Cerebellar cortex (tissue), 1 donor: ENCODE measurements at places on chromosomes 16 and 17.

- DNase-seq = no peak
Observed at GRCh38 chr17:80769516-80769915, 222.1 kb upstream of the CHMP6 start.

- no peak for DNase-seq
Observed at GRCh38 chr17:82449131-82449882, 1.2 kb downstream of the CYBC1 start.

DNA sequence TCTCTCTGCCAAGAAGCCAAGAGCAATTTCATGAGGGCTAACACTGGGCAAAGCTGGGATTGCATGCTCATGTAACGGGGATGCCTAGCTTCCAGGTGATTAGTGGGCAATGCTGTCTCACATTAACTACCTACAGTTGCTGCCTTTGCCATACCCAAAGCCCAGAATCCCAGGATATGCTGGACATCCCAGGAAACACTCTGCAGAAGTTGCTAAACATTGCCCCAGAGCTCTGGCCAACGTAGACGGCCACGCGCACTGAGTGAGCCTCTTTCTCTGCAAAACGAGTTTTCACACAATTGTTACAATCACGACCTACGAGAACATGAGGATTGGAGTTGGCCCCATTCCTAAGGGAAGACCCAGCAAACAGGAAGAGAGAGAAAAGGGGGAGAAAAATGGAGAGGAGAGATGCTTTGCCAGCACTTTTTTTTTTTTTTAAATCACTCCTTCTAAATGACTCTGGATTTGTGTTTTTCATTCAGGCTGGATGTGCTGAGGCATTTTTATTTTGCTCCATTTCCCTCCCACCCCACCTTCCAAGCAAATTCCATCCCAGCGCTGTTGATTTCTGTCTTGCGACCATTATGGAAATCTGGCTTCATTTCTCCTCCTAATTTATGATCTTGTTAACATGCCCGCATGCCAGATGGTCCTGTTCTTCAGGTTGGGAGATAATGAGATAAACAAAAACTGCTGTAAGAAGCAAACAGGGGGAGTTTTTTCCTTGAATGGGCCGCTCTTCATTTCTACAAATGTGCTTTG, 112.8 kb upstream of the DNAH9 start:
- peak; percentile 10 for DNase-seq

GRCh38 chr17:50027172-50027880, 28.6 kb upstream of the ITGA3 start:
- DNase-seq = peak; percentile 2

DNA sequence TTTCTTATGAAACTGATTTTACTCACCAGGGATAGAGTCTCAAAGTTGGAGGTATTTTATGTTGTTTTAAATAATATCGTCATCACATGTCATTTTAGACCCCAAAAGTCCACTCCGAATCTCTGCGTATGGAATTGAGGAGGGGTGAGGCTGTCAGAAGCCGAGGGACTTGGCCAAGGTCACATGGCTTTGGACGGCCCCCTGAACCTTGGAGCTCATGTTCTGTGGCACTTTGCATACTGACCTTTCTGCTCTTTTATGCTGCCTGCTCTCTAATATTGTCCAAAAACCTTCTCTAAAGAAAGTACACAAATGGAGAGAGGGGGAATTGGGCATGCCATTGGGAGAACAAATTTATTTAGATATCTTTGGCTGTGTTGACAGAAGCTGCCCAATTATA, 700.0 kb downstream of the WWOX start:
- no peak for DNase-seq

DNA sequence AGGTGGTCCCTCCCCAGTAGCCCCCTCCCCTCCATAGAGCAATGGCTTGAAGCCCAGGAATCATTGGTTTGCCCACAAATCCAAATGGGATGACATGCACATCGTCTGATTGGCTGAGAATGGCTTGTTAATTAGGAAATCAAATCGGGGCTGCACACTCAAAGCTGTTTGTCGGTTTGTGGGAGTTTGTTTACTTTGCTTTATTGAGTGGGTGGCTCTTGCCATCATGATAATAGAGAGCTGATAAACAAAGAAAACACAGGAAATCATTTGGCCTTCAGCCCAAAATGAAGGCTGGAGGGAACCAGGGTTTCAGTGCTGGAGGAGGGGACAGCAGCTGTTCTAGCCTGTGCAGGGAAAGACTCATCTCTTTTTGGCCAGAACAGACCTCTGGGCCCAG, 316.3 kb downstream of the CBLN1 start:
- DNase-seq = no peak
